ENCODE measurements at places on chromosomes 1 and 21.

- no peak for DNase-seq
Observed at GRCh38 chr1:208085655-208086515, 158.3 kb downstream of the PLXNA2 start.

GRCh38 chr21:37548521-37548981, 182.0 kb downstream of the DYRK1A start:
- peak; percentile 78 for DNase-seq

DNA sequence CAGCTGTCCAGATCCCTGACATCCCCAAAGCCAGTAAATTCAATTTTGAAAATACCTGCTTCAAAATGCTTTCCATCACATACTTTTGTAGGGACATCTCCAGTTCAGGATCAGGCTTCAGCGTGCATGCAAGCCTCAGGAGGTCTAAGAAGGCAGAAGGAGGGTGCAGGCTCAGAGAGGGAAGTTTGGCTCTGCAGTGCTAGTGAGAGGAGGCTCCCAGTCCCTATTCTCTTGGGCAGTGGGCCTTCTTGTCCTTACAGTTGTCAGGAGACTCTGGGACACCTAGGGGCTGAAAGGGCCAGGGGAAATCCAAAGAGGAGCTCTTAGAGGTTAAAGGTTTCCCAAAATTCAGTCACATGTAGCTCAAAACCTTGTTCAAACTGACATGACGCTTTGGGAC, 20.1 kb downstream of the ADCY10 start:
- no peak for DNase-seq

DNA sequence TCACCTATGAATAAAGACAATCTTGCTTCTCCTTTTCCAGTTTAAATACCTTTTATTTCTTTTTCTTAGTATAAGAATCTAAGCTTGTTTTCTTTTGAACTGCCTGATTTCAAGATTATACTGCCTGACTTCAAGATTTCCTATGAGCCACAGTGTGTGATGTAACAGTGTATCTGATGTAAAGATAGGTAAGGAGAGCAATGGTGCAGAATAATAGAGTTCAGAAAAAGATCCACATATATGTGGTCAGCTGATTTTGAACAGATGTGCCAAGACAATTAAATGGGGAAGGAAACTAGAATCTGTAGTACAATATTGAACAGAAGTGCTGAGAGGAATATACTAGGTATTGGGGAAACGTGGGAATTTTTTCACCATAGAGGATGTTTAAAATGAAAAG, 21.0 kb downstream of the EXO1 start:
- peak; percentile 35 for DNase-seq

DNA sequence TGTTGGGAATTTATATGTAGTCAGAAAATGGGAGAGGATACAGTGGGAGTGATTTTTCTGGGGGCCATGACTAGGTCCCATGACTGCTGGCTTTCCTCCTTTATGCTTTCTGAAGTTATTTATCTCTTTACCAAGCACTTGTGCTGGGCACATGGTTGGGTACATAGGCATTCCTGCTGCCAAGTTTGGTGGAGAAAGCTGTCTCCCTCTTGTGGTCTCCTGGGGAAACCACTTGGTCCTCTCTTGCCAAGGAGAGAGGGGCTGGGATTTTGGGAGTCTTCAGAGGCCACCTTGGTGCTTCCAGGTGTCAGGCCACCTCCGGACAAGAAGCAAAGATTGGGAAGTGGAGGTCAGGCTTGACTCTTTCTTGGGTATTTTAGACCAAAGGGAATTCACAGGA, 120.2 kb upstream of the KCNE2 start:
- peak; percentile 47 for DNase-seq

DNA sequence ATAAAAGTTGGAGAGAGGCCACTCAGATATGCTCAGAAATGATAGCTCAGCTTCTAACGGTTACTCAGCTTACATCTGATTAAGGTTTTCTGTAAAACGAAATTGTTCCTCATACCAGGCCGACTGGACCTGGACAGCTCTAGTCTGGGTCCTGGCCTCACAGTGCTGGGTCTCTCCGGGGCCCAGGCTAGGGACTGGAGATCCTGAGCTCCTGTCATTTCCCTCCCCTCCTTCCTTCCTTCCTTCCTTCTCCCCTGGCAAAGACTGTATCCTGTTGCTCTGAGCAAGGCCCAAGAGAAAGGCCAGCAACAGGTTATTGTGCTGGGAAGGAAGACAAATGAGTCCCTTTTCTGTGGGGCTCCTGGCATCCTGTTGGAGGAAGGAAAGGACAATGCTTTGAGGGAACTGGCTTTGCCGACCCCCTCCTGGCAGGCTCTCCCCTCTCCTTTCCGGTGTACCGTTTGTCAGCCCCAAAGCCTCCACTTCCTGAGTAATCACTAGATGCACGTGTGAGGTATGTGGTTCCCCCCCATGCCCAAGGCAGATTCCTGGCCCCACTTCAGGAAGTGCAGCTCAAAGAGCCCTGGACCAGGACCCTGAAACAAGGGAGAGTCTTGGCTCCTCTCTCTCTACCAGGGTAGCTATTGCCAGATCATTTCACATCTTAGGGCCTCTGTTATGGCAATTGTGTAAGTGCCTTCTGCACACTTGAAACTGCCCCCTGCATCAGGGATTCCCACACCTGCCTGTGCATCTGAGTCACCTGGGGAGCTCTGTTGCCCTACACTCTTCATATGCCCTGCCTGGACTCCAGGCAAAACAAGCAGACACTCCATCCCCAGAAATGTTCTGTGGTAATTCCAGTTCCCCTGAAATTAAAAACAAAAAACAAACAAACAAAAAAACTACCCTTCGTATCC, 212.7 kb upstream of the FGGY start:
- peak; percentile 54 for DNase-seq

DNA sequence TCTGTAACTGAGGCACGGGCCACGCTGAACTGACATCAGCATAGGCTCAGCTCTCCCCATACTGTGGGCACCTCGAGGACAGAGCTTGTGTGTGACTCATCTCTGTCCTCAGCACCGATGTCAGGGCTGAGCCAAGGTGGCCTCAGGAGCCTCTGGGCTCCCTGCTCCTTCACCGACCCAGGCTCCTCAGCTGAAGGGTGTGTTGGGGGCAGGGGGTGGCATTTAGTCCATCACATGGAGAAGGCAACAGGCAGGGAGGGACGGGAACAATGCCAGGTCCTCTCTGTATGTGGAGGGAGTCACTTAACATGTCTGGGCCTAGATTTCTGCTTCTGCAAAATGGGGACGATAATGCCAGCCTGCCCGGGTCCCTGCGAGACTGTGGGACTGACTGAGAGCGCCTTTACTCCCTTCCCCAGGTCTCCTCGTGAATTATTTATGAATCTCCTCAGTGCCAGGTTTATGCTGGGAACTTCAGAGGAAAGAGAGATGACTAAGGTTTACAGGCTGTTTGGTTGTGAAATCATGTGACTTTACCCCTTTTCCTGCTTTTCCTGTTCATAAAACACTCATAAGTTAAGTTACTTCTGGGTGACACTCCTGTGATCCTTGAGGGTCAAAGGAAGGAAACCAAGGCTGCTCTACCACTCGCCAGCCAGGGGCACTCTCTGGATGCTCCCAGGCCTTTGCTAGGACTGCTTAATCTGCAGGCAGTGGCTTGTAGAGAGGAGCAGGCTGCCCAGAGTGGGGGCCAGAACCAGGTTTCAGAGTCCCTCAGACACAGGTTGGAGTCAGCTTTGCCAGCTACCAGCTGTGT, 16.2 kb downstream of the TTC39A start:
- DNase-seq: no peak

- no peak for DNase-seq
Observed at GRCh38 chr1:231421546-231421970, 529 bp downstream of the EGLN1 start.

DNA sequence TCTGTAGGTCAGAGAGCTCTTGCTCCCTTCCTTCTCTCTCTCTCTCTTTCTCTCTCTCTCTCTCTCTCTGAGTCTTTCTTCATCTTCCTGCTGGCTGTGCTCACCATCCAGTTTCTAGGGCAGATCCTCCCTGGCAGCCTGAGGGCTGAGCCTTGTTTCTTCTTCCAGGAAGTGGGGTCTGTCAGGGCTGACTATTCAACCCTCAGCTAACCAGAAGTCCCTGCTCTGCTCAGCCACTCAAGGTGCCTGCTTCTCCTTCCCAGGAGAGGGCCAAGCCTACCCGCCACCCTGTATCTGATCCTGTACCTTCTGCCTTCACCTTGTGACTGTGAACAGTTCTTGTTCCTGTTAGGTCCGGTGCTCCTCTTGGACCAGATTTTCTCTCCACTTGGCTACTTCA, 107.6 kb upstream of the ETV3 start:
- DNase-seq: no peak

DNA sequence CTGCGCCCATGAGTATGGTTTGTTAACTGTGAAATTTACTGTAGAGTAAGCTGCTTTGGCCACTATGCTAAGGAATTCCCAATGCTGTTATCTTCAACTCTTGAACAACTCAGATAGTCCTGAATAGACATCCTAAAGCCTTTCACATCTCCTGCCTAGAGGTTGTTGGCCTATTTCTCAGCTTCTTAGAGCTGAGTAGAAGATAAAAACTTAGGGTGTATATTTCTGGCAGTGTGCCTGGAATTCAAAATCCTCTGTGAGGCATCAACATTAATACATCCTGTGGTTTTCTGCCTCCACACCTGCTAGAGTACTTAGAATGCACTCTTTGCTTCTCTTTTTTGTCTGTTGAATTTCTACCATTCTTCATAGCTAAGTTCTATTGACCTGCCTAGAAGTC, 45.8 kb upstream of the RC3H1 start:
- peak; percentile 78 for DNase-seq

- DNase-seq: peak; percentile 65
Observed at GRCh38 chr1:182292193-182292741, 99.3 kb downstream of the GLUL start.

- DNase-seq: no peak
Observed at GRCh38 chr1:41679994-41680393, 195.5 kb upstream of the EDN2 start.

DNA sequence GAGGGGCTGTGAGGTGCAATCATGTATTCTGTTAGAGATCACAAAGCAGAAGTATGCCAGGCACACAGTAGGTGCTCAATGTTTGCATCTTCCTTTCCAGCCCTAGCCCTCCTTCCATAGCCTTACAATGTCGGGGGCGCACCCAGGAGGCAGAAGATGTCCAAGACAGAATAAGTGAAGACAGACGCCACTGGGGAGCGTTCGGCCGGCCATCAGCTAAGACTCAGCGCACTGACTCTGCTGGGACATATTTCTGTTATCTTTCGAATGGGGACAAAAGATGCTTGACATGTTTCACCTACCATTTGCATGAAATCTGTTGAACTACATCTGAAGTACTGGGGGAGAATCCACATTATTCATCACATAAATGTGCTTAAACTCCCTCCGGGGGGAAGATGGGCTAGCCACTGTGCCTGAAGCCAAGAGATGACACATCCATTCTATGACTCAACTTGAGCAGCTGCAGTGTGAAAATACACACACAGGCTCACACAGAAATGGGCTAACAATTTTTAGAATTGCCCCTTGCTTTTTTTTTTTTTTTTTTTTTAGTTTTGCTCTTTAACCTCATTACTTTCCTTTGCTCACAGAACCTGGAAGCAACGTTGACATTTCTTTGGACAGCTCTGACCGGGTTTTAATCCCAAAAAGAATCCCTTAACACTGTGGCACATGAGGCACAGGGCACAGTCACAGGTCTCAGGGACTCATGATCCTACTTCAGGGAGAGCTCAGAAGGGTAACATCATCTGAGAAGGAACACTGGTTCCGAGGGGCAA, 7.9 kb downstream of the TIAM1 start:
- DNase-seq: no peak

DNA sequence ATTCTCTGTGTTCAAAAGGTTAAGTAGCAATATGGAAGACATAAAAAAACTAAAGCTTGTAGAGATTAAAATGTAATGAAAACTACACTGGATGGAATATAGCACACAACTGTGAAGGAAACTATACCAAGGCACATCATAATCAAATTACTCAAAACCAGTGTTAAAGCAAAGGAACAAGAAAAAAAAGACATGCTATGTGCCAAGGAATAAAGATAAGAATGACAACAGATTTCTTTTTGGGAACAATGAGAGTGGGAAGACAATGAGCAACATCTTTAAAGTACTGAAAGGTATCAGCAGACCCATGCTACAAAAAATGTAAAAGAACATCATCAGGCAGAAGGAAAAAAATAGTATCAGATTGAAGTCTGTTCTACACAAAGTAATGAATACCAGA, 157.8 kb downstream of the VPS13D start:
- no peak for DNase-seq

DNA sequence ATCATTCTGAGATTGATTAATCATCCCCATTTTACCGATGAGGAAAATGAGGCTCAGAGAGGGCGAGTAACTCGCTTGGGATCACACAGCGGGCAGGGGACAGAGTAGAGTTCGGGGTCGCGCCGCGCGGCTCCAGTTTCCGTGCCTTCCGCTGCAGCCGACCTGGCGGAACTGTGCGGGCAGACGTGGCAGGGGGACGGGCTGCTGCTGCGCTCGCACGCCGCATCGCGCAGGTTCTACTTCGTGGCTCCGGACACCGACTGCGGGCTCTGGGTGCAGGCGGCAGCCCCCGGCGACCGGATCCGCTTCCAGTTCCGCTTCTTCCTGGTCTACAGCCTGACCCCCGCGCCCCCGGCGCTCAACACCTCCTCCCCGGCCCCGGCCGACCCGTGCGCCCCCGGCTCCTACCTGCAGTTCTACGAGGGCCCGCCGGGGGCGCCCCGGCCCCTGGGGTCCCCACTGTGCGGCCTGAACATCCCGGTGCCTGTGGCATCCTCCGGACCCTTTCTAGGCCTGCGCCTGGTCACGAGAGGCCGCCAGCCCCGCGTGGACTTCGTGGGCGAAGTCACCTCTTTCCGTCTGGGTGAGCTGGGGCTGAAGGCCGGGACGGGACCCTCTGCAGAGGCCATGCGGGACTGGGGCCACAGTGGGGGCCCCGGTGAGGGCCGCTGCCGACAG, 2.3 kb downstream of the LDLRAD2 start:
- peak; percentile 59 for DNase-seq

DNA sequence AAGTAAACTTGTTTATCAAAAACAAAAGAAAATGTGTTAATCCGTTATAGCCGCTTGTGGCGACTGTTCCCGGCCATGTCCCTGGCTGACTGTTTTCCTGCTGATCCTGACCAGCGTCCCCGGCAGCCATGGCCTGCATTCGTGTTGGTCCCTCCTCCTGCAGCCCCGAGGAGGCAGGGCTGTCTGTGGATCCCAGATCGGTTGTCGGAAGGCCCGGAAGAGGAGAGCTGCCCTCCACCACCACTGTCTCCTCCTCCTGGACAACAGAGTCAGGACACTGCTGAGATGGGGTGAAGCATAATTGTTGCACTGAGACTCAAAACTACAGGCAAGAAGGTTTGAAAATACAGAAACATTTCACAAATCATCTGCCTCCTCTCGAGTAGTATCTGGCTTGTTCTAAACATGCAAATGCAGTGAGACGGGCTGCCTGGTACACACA, 3.6 kb upstream of the MXRA8 start:
- DNase-seq: no peak

DNA sequence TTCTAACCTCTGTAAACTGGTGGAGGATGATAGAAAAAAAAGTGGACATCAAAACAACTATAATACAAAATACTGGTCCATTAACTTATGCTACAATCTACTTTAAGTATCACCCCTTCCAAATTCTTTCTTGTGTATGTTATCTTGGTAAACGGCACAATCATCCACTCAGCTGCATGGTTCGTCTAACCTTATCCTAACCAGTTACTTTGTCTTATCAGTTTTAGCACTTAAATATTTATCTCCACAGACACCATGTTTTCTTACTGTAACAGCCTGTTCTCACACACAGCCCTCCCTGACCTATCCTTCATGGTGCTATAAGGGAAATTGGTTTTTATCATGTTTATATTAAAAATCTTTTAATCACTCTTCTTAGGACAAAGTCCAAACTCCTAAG, 157.2 kb downstream of the PTGER3 start:
- DNase-seq: peak; percentile 53

All from hematopoietic multipotent progenitor cell treated with erythropoietin and hydrocortisone succinate and interleukin-3 and kit ligand, for 6 days (in vitro differentiated cells).